Spinal cord (tissue), 10 donors: ENCODE measurements at places on chromosomes 6 and 20. TPM values are rescaled to one million over a fixed set of nuclear protein-coding genes. Genes with fewer than 3 reads are reported as not detected.

The VSX1 gene
- 0.59 TPM for total RNA-seq

The TUBB1 gene
- total RNA-seq, result 1.2 TPM

The HTR1E gene
- 0.61 TPM for total RNA-seq

The FYN gene
- total RNA-seq, result 365 TPM
